ENCODE measurements at places on chromosomes 7 and 10.

DNA sequence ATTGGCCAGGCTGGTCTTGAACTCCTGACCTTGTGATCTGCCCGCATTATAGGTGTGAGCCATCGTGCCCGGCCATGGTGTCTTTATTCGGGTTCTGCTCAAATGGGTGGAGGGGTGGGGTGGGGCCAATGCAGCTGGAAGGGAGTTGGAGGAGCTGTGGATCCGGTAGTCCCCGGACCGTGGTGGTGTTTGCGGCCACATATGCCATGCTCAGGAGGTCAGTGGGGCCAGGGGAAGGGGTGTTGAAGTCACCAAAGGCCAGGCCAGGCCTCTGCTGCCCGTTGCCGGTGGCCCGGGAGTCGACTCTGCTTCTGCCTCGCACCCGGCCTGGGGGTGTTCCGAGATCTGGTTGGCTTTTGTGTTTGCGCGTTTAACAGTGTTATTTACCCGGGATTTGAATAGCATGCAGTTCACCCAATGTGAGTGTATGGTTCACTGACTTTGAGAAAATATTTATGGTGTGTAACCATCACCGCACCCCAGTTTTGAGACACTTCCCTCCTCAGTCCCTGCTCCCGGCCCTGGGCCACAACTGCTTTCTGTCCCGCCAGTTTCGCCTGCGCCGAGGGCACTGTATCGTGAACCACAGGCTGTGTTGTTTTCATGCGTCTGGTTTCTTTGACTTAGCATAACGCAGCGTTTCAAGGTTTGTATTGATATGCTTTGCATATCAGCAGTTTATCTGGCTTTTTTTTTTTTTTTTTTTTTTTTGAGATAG is 10.7 kb downstream of the INPP5A start:
- DNase-seq, result peak; percentile 43

GRCh38 chr7:27872356-27873275 is 132.7 kb downstream of the TAX1BP1 start:
- no peak for DNase-seq

DNA sequence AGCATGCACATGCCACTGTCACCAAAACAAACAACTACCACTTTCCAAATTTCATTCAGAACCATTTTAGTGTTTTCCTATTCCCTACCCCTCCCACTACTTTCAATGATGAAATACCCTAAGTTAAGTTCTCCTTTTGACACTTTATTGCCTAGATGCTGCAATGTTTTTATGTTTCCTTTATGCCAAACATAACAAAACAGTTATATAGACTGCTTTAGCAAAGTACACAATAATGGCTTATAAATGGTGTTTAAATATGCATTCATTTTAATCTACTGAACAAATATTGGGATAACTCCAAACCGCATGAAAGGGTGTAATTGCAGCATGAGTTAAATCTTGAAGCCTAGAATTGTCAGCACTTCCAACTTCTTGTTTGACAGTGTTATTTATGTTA is 69.2 kb downstream of the PHYHIPL start:
- DNase-seq, result no peak

- peak; percentile 58 for DNase-seq
These were observed 43.2 kb downstream of the GPAM start for GRCh38 chr10:112140110-112140970.

DNA sequence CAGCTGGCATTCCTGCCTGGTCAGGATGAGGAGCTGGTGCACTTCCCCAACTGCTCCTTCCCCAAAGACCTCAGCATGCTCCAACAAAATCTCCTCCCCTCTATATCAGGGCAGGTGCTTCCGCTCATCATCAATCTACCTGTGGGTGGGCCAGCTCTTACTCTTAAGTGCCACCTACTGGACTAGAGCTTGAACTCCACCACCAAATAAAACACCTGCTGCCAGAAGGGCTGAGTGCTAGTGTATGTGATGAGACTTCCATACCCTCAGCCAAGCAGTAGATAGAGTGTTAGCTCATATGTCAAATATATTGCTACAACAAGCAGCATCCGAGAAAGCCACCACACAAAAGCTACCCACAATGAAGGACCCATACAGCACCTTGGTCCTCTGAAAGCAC is 264.3 kb downstream of the RNLS start:
- no peak for DNase-seq

DNA sequence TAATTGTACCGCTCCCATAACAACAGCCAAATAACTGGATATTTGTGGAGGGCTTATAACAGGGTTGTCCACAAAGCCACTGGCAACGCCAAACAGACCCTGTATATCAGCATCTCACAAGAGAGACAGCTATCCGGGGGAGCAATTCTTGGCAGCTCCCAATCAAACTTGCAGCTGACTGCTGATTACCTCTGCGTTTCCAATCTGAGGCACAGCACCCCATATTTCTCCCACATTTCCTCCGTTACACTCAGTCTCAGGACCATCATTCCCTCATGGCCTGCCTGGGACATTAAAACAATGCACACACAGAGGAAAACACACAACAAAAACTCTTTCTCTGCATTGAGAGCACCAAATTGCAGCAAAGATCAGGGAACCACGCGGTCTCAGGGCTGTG is 67.8 kb upstream of the SDK1 start:
- no peak for DNase-seq

DNA sequence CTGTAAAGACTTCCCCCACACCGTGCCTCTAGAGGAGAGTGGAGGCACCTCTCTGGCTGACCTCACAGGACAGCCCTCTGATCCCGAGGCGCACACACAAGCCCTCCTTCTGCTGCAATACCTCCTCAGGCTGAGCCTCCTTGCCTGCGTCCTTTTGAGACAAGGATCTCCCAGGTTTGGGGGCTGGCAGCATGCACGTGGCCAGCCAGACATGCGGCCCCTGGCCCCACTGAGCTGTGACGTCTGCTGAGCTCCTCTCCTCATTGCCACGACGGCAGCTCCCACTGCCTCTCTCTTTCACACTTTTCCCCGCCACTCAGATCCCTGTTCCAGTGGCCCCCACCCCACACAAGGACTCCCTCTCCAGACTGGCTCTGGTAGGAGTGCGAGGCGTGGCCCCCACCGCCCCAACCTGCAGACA is 12.2 kb upstream of the DNAAF5 start:
- no peak for DNase-seq

- no peak for DNase-seq
These were observed 196.3 kb upstream of the KLF6 start for GRCh38 chr10:3981300-3981699.

DNA sequence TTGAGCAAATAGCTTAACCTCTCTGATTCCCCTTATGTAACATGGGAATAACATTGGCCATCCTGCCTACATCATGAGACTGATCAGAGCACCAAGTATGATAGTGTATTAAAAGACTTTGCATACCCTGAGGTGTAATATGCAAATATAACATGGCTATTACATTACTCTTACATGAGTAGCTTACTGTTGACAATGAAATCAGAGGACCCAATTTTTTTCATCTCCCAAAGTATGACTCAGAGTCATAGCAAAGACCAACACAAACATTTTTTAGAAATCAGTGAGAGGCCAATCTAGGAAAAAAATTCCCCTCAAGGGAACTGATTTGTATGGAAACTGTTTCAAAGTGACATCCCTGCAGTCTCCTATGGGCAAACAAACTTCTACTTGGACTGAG is 47.0 kb upstream of the TMEM140 start:
- no peak for DNase-seq

Data from right cardiac atrium (tissue), 5 donors.